ENCODE measurements at places on chromosomes 2 and 18. TPM values are rescaled to one million over a fixed set of nuclear protein-coding genes. Genes with fewer than 3 reads are reported as not detected.

Gene TMEM87B
- total RNA-seq, result 28.0 TPM

DNA sequence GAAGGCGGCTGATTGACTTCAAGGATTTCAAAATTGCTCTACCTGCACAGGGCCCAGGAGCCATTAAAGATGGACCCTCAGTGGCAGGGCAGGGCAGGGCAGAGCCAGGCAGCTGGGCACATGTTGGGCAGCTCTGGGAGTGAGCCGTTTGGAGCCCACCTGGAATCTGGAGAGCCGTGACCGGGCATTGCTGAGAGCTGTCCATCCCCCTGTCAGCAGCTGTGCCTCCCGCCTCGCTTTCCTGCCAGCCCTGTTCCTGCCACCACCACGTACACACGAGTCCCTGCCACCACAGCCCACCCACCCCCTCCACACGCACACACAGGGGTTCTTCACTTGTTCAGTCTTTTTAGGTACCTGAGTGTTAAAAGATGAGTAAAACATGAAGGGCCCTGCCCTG lies 22.9 kb downstream of the ATOH8 start:
- H3K4me1 ChIP-seq, result peaks cover 93% of the 10 kb centered on the region
- no peaks in the 10 kb centered on the region for H3K27me3 ChIP-seq
- DNase-seq, result no peak
- H3K36me3 ChIP-seq, result peaks cover 39% of the 10 kb centered on the region

- no peaks in the 10 kb centered on the region for H3K4me1 ChIP-seq
- no peaks in the 10 kb centered on the region for H3K27me3 ChIP-seq
- no peaks in the 10 kb centered on the region for H3K36me3 ChIP-seq
- no peak overlapping the region for H3K4me3 ChIP-seq
These were observed 1095.7 kb upstream of the CNTNAP5 start for GRCh38 chr2:122929347-122929746.

- no peak overlapping the region for H3K4me3 ChIP-seq
- H3K27me3 ChIP-seq, result no peaks in the 10 kb centered on the region
- DNase-seq, result no peak
- H3K4me1 ChIP-seq, result no peaks in the 10 kb centered on the region
- H3K27ac ChIP-seq, result no peak overlapping the region
These were observed 135.2 kb downstream of the BARD1 start for GRCh38 chr2:214674278-214674677.

DNA sequence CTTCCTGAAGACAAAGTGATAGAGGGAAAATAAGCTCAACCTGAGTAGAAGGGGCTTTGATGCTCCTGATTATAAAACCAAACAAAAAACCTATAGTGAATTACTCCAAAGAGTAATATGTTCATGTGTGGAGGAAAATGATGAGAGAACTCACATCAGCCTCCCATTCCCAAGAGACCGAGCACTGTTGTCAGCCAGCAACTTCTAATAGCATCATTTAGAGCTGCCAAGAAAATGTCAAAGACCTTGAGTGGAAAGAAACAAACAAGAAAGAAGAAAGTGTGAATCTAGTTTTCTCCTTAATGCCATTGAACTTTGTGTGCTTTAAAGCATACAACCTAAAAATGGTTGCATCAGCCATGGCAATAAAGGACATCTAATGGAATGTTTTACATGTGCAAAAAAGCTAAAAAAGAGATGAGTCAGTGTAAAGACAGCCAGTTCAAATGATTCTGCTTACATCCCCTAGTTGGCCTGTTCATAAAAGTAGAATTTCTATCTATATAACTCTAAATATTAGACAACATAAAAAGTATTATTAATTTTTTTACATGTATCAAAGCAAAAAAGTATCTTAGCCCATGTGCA lies 1066.2 kb downstream of the TDRD15 start:
- no peak overlapping the region for H3K27ac ChIP-seq
- H3K4me1 ChIP-seq, result no peaks in the 10 kb centered on the region
- no peak overlapping the region for H3K4me3 ChIP-seq
- DNase-seq, result no peak

Gene ABCG8
- not detected for total RNA-seq

DNA sequence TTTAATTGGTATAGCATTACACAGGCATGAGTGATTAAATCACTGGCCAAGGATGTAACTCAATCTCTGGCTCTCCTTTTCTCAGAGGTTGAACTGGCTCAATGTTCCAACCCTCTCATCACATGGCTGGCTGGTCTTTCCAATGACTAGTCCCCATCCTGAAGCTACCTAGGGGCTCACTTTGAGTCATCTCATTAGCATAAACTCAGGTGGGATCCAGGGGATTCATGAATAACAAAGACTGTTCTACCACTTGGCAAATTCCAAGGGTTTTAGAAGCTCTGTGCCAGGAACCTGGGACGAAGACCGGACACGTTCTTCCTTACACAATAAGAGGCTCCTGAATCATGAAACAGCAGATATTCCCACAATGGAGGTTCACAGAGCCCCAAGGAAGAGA lies 145.0 kb upstream of the SPATS2L start:
- no peaks in the 10 kb centered on the region for H3K27me3 ChIP-seq
- H3K27ac ChIP-seq, result no peak overlapping the region
- DNase-seq, result no peak
- H3K4me3 ChIP-seq, result no peak overlapping the region
- no peaks in the 10 kb centered on the region for H3K4me1 ChIP-seq
- H3K36me3 ChIP-seq, result no peaks in the 10 kb centered on the region

- no peaks in the 10 kb centered on the region for H3K4me1 ChIP-seq
- H3K27me3 ChIP-seq, result peaks cover 19% of the 10 kb centered on the region
- no peaks in the 10 kb centered on the region for H3K36me3 ChIP-seq
These were observed 2.2 kb upstream of the KCNH7 start for GRCh38 chr2:162840598-162841246.

DNA sequence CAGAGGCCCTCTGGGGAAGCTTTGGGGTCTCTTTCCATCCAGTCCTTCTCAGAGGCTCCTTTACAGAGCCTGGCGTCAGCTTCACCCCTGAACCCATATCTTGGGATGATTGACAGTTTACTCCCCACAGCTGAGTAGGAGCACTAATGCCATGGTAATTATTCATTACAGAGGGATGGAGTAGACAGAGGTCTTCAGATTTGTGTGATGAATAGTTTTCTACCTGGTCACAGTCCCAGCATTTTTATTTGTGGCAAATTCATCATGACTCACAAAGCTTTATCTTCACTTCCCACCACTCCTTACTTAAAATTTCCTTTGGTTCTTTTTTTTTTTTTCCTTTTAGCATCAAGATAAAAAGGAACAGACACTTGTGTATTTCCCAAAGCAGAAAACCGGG lies 104.2 kb downstream of the CCDC85A start:
- H3K36me3 ChIP-seq, result no peaks in the 10 kb centered on the region
- no peak overlapping the region for H3K27ac ChIP-seq
- no peaks in the 10 kb centered on the region for H3K4me1 ChIP-seq
- no peak overlapping the region for H3K4me3 ChIP-seq
- H3K27me3 ChIP-seq, result no peaks in the 10 kb centered on the region

Gene REG1B
- not detected for total RNA-seq

DNA sequence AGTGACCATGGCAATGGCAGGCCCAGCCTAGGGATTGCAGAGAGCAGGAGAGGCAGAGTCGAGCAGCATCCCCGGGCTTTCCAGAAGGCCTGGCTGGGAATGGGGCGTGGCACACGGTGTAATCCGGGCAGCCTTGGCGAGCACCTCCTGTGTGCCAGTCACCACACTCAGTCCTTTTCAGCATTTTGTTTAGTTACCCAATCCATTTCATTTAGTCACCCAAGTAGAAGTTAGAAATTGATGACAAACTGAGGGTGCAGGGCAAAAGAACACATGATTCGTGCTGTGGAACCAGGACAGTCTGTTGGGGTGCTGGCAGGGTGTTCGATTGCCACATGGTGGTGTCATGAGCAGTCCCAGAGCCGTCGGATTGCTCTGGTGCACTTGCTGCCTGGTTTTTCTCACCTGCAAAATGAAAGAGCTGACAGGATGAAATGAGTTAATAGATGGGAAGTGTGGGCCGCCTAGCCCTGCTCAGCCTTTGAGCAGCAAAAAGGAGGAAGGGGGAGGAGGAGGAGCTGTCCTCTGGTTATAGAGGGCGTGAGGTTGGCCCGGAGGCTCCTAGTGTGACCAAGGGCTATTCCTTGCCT lies 299.4 kb downstream of the AGAP1 start:
- H3K27me3 ChIP-seq, result no peaks in the 10 kb centered on the region
- no peak overlapping the region for H3K27ac ChIP-seq
- DNase-seq, result no peak
- no peaks in the 10 kb centered on the region for H3K4me1 ChIP-seq
- H3K36me3 ChIP-seq, result peaks cover 9% of the 10 kb centered on the region
- H3K4me3 ChIP-seq, result no peak overlapping the region

DNA sequence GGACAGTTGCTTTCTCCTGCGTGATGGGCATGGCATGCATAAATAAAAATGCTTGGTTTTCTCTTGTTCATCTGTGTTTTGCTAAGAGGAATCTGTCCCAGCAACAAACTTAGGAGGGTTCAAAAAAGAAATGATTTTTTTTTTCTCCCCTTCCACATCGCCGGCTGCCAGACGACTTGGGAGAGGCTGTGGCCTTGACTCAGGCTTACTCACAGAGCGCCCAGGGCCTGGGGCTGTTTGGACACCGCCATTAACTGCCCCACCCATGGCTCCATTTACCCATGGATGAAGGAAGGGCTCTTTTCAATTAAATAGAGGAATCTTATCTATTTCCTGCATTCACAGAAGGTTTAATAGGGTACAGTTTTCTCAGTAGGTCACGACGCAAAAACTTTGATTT lies 22.3 kb upstream of the SERPINB5 start:
- H3K4me3 ChIP-seq, result no peak overlapping the region
- DNase-seq, result no peak
- no peaks in the 10 kb centered on the region for H3K27me3 ChIP-seq
- no peaks in the 10 kb centered on the region for H3K36me3 ChIP-seq
- no peak overlapping the region for H3K27ac ChIP-seq

Gene ACOXL
- total RNA-seq, result 47.5 TPM

Gene ALPP
- total RNA-seq, result 9.5 TPM

GRCh38 chr2:239081622-239082021 lies 233.7 kb downstream of the TWIST2 start:
- no peaks in the 10 kb centered on the region for H3K4me1 ChIP-seq
- H3K27me3 ChIP-seq, result no peaks in the 10 kb centered on the region
- H3K27ac ChIP-seq, result no peak overlapping the region
- H3K4me3 ChIP-seq, result no peak overlapping the region
- no peak for DNase-seq
- H3K36me3 ChIP-seq, result peaks cover 47% of the 10 kb centered on the region

Gene YWHAQ
- 191 TPM for total RNA-seq

Gene PDE11A
- total RNA-seq, result not detected

DNA sequence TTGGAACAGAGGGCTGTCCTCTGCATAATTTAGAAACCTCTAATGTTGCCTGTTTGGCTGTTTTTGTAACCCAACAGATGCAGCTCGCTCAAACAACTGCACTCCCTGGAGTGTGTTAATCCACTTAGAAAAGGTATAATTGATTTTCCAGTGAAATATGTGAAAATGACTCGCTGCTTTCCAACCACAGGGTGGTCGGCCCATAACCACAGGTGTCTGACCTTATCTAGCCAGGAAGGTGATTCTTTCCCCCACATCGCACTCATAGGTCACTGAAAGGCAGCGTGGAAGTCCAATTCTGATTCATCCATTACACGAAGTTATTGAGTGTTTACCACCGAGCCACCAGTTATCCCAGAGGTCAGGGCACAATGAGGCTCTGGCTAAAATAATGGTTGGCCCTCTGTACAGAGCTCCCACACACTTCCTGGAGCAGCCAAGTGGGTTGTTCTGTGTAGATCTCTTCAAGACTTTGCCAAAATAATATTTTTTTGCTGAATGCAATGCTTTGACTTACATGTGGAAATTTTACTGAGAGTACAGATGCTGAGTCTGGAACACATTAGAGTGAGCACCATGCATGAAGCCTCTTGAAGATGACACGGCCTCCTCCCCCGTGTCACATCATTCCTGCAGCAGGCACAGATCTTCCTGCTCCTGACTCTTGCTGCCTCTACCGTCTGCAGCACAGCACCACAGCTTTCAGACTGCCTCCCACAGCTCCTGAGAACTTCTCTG lies 396.2 kb downstream of the ZNF516 start:
- no peaks in the 10 kb centered on the region for H3K36me3 ChIP-seq
- no peak overlapping the region for H3K4me3 ChIP-seq
- no peaks in the 10 kb centered on the region for H3K4me1 ChIP-seq
- H3K27me3 ChIP-seq, result no peaks in the 10 kb centered on the region
- DNase-seq, result no peak
- no peak overlapping the region for H3K27ac ChIP-seq

DNA sequence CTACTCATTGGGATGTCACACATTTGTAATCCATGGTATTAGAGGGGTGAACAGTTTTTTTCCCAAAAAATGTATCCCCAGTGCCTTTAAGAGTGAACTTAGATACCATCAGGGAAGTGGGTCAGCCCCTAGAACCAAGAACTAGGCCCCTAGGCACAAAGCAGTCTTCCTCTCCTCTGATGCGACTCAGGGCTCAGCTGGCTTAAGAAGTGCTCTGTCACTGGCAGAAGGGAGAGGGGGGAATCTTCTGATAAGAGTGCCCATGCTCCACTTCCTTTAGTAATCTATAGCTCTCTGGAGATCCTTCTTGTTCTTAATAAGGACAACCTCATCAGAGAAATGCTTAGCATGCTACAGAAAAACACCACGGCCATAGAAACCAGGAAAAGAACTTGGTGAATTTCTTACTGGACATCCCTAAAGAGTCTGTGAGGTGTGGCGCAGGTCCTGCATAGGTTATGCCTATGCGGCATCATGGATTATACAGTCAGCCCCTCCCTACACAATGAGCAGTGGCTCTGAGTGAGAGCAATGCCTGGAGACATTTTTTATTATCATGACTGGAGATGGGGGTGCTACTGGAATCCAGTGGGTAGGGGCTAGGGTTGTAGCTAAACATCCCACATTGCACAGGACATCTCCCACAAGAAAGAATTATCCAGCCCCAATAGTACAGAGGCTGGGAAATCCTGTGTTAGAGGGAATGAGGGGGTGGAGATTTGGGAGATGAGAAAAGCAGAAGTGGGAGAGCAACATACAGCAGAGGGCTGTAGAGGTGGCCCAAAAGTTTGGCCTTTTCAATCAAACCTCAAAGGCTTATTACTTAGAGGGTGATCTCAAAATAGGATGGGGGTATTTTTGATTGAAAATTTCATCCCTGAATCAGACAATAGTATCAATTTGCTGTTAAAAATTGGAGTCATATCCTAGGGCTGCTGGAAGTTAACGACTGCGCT lies 21.7 kb upstream of the ZNF385B start:
- H3K36me3 ChIP-seq, result no peaks in the 10 kb centered on the region
- no peak overlapping the region for H3K4me3 ChIP-seq
- DNase-seq, result no peak
- no peaks in the 10 kb centered on the region for H3K4me1 ChIP-seq

Gene SLC9A4
- not detected for total RNA-seq
